Breast epithelium (tissue), 4 donors: ENCODE measurements at places on chromosomes 7 and 10.

GRCh38 chr10:132511121-132512051, 26.2 kb upstream of the INPP5A start:
- peaks cover 2% of the 10 kb centered on the region for H3K4me1 ChIP-seq
- H3K27ac ChIP-seq: no peak overlapping the region
- H3K27me3 ChIP-seq: no peaks in the 10 kb centered on the region
- DNase-seq: peak; percentile 15
- H3K4me3 ChIP-seq: no peak overlapping the region
- H3K36me3 ChIP-seq: no peaks in the 10 kb centered on the region

- H3K36me3 ChIP-seq: no peaks in the 10 kb centered on the region
- no peaks in the 10 kb centered on the region for H3K27me3 ChIP-seq
Measured at GRCh38 chr7:138705167-138705566, 4.0 kb upstream of the SVOPL start.

- H3K4me1 ChIP-seq: no peaks in the 10 kb centered on the region
- no peak overlapping the region for H3K27ac ChIP-seq
- no peaks in the 10 kb centered on the region for H3K27me3 ChIP-seq
- no peaks in the 10 kb centered on the region for H3K36me3 ChIP-seq
- no peak overlapping the region for H3K4me3 ChIP-seq
Measured at GRCh38 chr10:10967581-10968256, 50.0 kb upstream of the CELF2 start.

- H3K27ac ChIP-seq: no peak overlapping the region
- no peaks in the 10 kb centered on the region for H3K27me3 ChIP-seq
- H3K36me3 ChIP-seq: no peaks in the 10 kb centered on the region
- no peaks in the 10 kb centered on the region for H3K4me1 ChIP-seq
- no peak for DNase-seq
Measured at GRCh38 chr7:209906-210305, 17.5 kb downstream of the FAM20C start.

GRCh38 chr7:44580945-44581878, 819 bp downstream of the TMED4 start:
- no peaks in the 10 kb centered on the region for H3K27me3 ChIP-seq
- peak overlapping the region; percentile 98 for H3K27ac ChIP-seq
- DNase-seq: no peak
- H3K4me1 ChIP-seq: peaks cover 10% of the 10 kb centered on the region
- peak overlapping the region; percentile 80 for H3K4me3 ChIP-seq

GRCh38 chr7:20542594-20542993, 72.9 kb upstream of the ABCB5 start:
- no peaks in the 10 kb centered on the region for H3K27me3 ChIP-seq
- H3K4me1 ChIP-seq: no peaks in the 10 kb centered on the region
- DNase-seq: no peak

DNA sequence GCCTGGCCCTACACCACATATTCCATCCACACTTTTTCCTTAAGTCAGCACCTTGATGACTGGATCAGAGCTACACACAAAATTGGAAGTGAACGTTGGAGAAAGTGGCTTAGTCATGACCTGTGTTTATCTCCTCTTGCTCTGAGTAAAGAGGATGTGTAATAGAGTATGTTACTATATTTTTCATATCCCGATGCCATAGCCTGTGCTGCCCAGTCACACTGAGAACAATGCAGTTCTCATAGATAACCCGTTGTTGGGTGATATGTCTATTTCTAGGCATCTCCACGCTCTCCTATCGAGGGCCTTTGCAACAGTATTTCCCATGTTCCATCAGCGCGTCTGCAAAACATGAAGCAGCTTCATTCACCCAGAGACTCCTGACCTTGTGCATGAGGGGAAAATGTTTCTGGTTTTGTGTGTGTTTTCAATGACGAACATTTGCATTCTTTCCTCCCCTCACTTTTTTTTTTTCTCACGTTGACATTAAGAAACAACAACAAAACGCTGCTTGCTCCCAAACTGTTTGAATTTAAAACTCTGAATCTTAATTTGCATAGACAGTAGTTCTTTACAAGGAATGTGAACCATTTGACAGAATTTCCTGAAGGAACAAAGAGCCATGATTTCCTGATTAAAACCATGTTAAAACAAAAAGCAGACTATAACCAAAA, 43.4 kb downstream of the GRK5 start:
- no peaks in the 10 kb centered on the region for H3K36me3 ChIP-seq
- H3K4me3 ChIP-seq: no peak overlapping the region
- peak overlapping the region; percentile 84 for H3K27ac ChIP-seq
- no peak for DNase-seq
- H3K4me1 ChIP-seq: no peaks in the 10 kb centered on the region
- H3K27me3 ChIP-seq: no peaks in the 10 kb centered on the region

- H3K4me3 ChIP-seq: no peak overlapping the region
- H3K27me3 ChIP-seq: no peaks in the 10 kb centered on the region
- H3K27ac ChIP-seq: no peak overlapping the region
- no peaks in the 10 kb centered on the region for H3K4me1 ChIP-seq
- no peak for DNase-seq
- H3K36me3 ChIP-seq: no peaks in the 10 kb centered on the region
Measured at GRCh38 chr10:109982812-109983211, 25.0 kb upstream of the ADD3 start.

DNA sequence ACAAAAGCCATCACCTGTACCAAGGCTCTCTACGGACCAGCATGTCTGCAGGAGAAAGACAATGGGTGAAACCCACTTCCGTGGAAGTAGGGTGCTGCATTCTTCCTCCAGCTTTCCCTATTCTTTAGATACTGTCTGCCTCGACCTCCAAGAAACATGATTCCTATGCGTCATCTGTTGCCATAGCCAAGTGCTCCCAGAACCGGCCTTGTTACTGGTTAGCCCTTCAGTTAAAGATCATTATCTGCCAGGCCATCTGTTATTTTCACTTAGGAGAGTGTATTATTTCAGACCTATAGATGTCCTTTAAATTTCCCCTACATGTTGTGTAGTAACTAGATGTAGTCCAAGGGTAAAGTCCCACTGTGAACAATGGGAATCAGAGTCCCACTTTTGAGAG, 89.0 kb upstream of the KIAA1217 start:
- no peak overlapping the region for H3K27ac ChIP-seq
- no peaks in the 10 kb centered on the region for H3K27me3 ChIP-seq
- H3K4me3 ChIP-seq: no peak overlapping the region
- no peak for DNase-seq

- H3K4me1 ChIP-seq: no peaks in the 10 kb centered on the region
- peaks cover 4% of the 10 kb centered on the region for H3K27me3 ChIP-seq
- no peak overlapping the region for H3K4me3 ChIP-seq
Measured at GRCh38 chr7:55251313-55251712, 113.8 kb upstream of the LANCL2 start.

DNA sequence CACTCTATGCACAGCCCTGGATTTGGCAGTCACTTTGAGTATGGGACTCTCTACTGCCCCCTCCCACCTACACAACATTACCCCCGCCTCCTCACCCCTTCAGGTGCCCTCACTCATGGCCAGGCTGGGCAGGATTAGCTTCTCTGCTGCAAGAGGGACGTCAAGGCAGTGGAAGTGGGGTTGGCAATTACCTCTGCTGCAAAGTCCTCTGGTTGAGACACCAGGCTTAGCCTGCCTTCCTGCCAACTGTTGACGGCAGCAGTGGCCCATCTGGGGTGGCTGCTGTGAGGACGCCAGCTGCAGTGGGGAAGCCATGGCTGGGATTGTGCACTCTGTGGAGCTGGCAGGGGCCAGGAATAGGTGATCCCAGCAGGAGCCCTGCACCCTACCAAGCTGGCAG, 26.7 kb downstream of the SVIL start:
- H3K36me3 ChIP-seq: no peaks in the 10 kb centered on the region
- H3K27me3 ChIP-seq: no peaks in the 10 kb centered on the region
- no peaks in the 10 kb centered on the region for H3K4me1 ChIP-seq
- no peak overlapping the region for H3K4me3 ChIP-seq

GRCh38 chr7:133252858-133253518, at the start of gene EXOC4:
TSS of gene EXOC4 (plus strand) at chr7:133253078.
- H3K27ac ChIP-seq: peak within 1 kb of the TSS; percentile 89
- H3K4me1 ChIP-seq: no peaks in the 10 kb centered on the region
- peak; percentile 88 for DNase-seq
- no peaks in the 10 kb centered on the region for H3K36me3 ChIP-seq
- peak within 1 kb of the TSS; percentile 88 for H3K4me3 ChIP-seq

DNA sequence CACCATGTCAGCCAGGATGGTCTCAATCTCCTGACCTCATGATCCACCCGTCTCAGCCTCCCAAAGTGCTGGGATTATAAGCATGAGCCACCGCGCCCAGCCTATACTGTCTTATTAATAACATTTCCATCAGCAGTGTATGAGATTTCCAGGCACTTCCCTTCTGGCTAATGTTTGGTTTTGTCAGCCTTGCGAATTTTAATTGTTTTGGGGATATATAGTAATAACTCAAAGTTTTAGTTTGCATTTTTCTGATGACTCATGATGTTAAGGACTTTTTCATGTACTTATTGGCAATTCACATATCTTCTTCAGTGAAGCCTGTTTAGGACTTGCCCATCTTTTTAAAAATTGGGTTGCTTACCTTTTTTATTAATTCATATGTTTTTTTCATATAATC, 76.0 kb downstream of the TMEM270 start:
- no peaks in the 10 kb centered on the region for H3K4me1 ChIP-seq
- H3K27me3 ChIP-seq: no peaks in the 10 kb centered on the region
- no peak overlapping the region for H3K27ac ChIP-seq
- no peaks in the 10 kb centered on the region for H3K36me3 ChIP-seq
- H3K4me3 ChIP-seq: no peak overlapping the region
- no peak for DNase-seq

DNA sequence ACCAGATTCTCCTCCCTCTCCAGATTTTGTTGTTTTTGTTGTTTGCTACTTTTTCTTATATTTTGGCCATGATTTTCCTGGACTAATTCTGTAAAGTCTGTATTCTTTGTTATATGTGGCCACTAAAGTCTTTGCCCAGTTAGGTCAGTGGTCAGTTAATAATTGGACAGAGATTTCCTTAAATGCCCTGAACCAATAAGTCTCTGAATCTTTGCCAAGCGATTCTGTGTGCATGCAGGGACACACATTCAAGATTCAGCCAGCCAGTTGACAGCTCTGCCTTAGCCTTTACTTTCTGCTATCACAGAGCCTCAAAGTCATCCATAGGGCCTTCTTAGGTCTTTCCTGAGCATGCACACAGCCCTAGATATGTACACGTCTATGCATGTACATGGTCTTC, 11.0 kb upstream of the COL17A1 start:
- H3K27me3 ChIP-seq: no peaks in the 10 kb centered on the region
- H3K4me3 ChIP-seq: no peak overlapping the region
- DNase-seq: no peak
- H3K36me3 ChIP-seq: no peaks in the 10 kb centered on the region

DNA sequence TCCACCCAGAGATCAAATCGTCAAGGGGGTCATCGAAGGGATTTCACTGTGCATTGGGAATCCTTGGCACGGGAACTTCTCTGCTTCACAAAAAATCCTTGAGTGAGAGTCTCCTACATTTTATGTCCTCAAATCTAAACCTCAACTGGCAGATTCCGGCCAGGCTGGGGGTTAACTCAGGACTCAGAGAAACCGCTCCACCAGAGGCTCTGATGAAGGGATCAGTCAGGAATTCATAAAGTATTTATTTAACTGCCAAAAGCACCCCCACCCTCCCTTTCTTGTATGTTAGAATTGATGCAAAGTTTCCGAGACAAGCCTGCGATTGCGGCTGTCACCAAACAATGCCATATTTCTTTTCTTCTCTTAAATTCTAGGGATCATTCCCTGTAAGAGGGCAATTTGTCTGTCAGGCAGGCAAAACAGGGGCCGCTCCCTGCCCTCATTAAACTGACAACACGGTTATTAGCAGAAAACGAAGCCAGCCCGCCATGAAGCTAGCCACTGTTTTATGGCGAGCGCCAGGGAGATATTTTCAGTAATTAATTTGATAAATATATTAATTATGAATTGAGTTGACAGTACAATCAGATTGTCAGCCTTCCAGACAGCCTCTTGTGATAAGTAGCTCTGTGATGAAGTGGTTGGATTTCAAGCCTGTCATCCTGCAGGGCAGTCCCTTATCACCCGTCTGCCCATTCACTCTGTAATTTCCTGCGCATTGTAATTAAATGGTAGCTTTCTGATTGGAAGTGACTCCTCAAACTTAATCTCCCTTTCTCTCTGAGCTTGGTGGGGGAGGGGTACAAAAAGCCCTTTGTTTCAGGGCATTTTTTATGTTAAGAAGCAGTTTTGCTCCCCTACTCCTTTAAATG, 153.0 kb upstream of the GPR26 start:
- H3K4me1 ChIP-seq: no peaks in the 10 kb centered on the region
- no peak overlapping the region for H3K4me3 ChIP-seq
- no peak overlapping the region for H3K27ac ChIP-seq
- H3K27me3 ChIP-seq: no peaks in the 10 kb centered on the region

GRCh38 chr10:5443429-5443828, 31.1 kb downstream of the NET1 start:
- H3K27ac ChIP-seq: no peak overlapping the region
- H3K4me1 ChIP-seq: no peaks in the 10 kb centered on the region

DNA sequence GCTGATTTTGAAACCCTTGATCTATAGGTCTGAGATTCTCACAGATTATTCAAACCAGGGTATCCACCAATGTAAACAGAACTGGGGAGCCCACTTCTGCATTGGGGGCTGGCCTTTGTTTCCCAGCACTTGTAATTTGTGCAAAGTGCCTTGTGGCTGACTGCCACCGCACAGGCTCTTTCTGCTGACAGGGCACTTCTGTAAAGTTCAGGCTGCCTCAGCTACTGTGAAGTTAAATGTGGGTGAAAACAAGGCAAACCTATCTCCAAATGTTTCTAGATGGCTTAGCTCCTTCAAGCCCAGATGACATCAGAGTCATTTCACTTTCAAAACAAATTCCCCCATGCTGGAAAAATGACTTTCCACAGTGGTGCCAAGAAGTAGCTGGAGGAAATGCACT, 54.7 kb downstream of the GRID1 start:
- DNase-seq: no peak
- H3K27ac ChIP-seq: no peak overlapping the region
- no peaks in the 10 kb centered on the region for H3K27me3 ChIP-seq
- no peaks in the 10 kb centered on the region for H3K4me1 ChIP-seq
- H3K4me3 ChIP-seq: no peak overlapping the region
- H3K36me3 ChIP-seq: no peaks in the 10 kb centered on the region

GRCh38 chr10:118585234-118585633, 10.2 kb downstream of the PRLHR start:
- H3K27me3 ChIP-seq: no peaks in the 10 kb centered on the region
- no peaks in the 10 kb centered on the region for H3K4me1 ChIP-seq
- H3K36me3 ChIP-seq: no peaks in the 10 kb centered on the region
- H3K27ac ChIP-seq: no peak overlapping the region
- DNase-seq: no peak

DNA sequence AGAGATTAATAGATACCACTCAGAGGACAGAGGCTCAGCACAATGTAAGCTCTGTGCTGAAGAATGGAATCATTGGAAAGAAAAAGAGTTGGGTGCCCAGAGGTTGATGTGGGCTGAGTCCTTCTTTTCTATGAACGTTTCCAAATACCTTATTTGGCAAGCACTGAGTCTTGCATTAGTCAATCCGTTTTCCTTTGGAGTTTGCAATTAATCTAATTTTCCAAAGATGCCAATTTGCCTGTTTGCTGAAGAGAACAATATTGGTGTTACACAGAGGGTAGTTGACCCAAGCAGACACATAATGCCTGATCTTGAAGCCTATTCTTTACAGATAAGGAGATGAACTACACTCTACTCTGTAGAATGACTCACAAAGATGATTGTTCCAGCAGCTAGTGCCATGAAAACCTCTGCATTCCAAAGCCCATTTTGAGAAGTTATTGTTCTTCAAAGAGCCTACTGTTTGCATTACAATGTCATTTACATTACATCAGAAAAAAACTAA, 55.4 kb upstream of the MET start:
- H3K4me3 ChIP-seq: no peak overlapping the region
- no peak overlapping the region for H3K27ac ChIP-seq
- H3K36me3 ChIP-seq: no peaks in the 10 kb centered on the region
- H3K4me1 ChIP-seq: no peaks in the 10 kb centered on the region
- no peaks in the 10 kb centered on the region for H3K27me3 ChIP-seq
